ENCODE measurements at places on chromosomes 13 and 19.

- DNase-seq, result no peak
Measured at GRCh38 chr13:63299866-63300394, 1884.3 kb upstream of the PCDH20 start.

GRCh38 chr13:22178878-22179277 is 508.0 kb downstream of the FGF9 start:
- no peak for DNase-seq

- DNase-seq, result no peak
Measured at GRCh38 chr13:32622827-32623226, 36.6 kb downstream of the PDS5B start.

DNA sequence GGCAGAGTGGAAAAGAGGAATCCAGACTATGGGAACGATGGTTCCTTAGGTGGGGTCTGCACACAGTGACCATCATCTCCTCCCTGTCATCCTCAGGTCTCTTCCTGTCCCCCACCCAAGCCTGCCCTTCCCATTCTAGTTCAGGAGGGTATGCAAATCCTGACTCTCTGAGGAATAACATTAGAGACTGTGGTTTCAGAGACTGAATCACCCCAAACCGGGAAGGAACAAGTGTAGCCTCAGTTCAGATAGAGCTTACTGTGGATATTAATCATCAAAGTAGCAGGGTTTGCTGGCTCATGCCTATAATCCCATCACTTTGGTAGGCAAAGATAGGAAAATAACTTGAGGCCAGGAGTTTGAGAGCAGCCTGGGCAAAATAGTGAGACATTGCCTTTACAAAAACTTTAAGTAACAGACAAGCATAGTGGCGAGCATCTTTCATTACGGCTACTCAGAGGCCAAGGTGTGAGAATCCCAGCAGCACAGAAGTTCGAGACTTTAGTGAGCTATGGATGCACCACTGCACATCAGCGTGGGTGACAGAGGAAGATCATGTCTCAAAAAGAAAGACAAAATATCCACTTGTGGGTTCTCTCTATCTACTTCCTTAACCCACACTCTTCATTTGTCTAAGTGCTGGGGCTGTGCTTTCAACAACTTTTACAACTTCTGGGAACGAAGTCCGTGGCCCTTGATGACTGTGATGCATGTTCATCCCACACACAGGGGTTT is 19.3 kb upstream of the LGALS13 start:
- DNase-seq, result no peak

DNA sequence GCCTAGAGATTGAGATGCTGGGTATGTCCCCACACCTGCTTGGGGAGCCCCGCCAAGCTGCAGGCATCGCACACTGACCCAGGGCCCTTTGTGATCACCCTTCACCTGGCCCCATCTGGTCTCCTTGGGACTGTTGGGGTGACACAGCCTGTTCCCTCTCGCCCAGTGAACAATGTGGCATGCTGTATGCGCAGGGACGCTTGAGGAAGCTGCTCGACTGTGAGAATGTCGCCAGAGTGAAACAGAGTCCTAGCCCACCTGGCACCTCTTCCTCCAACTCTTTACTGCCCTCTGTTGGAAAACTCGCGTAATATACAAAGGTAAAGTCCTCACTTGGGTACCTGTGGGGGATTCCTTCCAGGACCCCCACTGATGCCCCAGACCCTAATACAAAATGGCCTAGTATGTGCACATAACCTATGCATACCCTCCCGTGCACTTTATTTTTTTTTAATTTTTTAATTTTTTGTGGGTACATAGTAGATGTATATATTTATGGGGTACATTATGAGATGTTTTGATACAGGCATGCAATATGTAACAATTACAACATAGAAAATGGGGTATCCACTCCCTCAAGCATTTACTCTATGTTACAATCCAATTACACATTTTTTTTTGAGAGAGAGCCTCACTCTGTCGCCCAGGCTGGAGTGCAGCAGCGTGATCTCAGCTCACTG is 9.0 kb downstream of the BLOC1S3 start:
- no peak for DNase-seq

DNA sequence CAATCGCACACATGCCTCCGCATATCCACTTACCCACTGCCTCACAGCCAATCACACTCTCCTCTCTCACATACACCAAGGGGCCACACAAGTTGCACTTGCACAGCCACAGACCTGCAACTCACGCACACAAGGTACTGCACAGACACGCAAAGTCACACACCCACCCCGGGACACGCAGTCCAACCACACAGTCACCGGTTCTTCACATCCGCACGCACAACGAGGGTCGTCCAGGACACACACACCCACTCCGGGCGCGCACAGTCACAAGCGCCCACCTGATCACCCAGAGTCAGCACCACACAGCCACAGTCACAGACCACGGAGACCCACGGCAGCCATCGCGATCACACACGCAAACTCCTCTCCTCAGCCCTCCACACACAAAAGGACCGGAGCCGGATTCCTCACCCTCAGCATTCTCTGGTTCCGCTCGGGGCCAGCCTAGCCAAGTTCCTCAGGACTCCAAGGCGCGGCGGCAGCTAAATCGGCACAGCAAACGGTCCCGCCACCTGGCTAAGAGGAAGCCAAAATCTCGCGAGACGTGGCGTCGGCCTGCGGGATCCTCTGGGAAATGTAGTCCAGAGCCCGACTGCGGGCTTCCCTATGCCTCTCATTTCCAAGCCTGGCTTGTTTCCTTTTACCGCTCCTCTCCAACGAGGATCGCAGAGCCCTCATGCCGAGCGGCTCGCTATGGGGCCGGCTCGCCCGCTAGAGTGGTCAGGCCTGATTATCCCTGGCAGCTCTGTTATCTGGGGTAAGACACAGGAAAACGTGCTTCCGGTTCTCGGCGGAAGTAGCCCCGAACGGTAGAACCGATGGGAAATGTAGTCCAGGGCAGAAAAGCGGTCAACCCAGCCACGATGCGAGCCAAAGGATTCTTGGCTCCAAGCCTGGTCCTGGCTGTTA is at the start of gene ZNF850:
ZNF850 (minus strand) TSS at position 497 of the 912 bp plus-strand sequence. CDS start 10,201 bp downstream, outside the sequence.
- DNase-seq, result peak; percentile 95

GRCh38 chr19:46902402-46902766 is 41.6 kb downstream of the ARHGAP35 start:
- DNase-seq, result no peak

- DNase-seq, result no peak
Measured at GRCh38 chr13:44884076-44884729, 105.1 kb downstream of the NUFIP1 start.

DNA sequence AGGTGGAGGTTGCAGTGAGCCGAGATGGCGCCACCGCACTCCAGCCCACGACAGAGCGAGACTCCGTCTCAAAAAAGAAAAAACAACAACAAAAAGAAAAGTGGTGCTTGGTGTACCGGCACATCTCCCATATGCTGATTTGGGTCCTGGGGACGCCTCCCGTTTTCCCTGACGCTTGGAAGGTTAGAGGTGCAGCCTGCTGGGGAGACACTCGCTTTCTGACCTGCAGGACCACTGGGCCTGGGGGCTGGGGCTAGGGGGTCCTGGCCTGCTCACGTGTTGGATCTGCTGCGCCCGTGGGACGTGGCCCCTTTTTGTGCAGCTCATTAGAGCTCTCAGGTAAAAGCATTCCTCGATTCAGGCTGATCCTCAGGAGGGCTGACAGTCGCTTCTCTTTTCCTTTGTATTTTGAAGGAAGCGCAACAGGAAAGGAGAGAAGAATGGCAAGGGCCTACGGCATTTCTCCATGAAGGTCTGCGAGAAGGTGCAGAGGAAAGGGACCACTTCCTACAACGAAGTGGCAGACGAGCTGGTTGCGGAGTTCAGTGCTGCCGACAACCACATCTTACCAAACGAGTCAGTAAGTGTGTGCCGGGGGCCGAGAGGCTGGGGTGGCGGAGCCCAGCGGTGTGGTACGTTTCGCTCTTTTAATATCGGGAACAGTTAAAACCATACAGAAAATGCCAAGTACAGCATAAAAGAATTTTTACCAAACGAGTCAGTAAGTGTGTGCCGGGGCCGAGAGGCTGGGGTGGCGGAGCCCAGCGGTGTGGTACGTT is 25.1 kb downstream of the ATP4B start:
- no peak for DNase-seq

- no peak for DNase-seq
Measured at GRCh38 chr13:28273919-28274318, 135.6 kb downstream of the PAN3 start.

GRCh38 chr19:30784850-30785457 is 412.8 kb downstream of the ZNF536 start:
- peak; percentile 75 for DNase-seq

- no peak for DNase-seq
Measured at GRCh38 chr13:114256547-114256946, 21.9 kb downstream of the CDC16 start.

GRCh38 chr13:23979361-23980159 is 82.3 kb upstream of the C1QTNF9B start:
- DNase-seq, result peak; percentile 72

DNA sequence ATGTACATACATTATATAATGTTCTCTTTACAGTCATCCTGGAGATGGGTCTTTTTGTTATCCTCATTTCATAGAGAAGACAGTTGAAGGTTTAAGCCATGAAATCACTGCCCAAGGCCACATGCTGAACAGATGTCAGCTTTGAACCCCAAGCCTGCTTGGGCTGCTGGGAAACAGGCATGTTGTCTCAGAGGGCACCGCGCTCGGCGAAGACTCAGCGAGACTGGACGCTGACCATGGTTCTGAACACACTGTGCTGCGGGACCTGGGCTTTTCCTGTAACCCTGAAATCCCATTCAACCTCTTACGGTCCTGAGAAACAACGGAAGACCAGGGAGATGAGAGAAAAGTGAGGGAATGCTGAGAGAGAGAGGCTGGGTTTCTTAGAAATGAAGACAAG is 27.3 kb downstream of the LRFN3 start:
- no peak for DNase-seq

GRCh38 chr13:84946192-84946591 is 853.0 kb downstream of the SLITRK6 start:
- no peak for DNase-seq

- no peak for DNase-seq
Measured at GRCh38 chr13:111095031-111095840, 19.9 kb upstream of the ARHGEF7 start.

DNA sequence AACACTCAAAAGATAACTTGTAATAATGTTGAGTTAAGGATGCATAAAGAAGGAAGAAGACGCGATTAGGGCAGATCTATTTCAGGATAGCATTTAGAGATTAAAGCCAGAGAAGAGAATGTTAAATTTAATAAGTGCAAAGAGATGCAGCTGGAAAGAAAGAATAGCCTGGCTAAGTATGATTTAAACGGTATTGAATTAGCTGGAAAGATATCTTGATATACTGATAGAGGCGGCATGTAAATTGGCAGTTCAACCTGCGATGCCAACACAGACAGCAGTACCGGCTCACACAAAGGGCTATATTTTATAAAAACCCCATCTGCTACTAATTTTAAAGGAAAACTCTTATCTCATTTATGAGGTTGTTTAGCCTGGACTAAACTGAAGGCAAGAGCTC is 121.4 kb downstream of the ENOX1 start:
- DNase-seq, result no peak

DNA sequence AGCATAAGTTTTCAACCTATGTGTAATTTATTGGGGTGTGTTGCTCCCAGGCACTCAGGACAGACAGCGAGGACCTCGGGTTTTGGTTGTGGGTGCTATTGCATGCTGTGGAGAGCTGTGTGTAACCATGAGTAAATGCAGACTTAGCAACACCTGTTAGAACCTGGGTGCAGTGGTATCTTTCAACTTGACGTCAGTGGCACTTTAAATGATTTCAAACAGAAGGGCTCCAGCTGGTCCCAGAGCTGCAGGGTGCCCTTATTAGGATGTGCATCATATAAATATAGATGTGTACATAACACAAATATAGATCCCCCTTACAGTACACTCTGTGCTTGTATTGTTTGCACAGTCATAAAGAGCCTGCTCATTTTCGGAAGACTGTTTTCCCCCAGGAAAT is 228.3 kb upstream of the IRS2 start:
- DNase-seq, result no peak

DNA sequence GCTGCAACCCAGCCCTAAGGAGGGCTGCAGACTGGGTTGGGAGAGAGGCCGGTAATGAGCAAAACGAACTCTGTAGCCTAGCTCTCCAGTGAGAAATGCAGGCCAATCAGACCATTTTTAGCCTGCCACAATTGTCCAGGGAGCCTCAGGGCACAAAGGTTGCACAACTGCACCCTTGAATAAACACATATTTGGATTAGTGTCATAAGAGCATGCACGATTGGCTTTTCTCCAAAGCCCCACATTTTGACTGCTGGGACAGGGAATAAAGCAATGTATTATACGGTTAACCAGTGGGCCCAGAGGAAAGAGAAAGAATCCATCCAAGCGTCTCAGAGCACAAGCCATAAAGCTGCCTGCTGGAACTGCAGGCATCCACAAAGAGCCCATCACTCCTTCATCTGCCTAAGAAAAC is 729.4 kb upstream of the SGCG start:
- DNase-seq, result no peak

GRCh38 chr19:19650331-19650730 is 6.9 kb upstream of the GMIP start:
- no peak for DNase-seq

DNA sequence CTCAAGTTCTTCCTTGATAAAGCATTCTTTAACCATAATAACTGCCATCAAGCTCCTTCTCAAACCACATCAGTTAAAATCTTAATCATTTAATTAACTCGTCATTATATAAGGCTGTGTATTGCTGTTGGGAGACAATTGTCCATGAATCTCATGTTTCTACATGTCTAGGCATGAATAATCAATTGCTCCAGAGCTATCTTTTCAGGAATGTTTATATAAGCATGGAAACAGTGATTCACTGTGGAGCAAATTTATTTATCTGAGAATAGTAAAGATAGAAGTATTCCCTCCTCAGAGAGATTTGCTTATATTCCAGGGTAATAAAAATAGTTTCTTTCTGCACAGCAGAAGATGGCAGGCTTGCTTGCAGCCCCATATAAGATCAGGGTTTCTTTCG is 71.1 kb downstream of the CBY2 start:
- no peak for DNase-seq

- peak; percentile 96 for DNase-seq
Measured at GRCh38 chr13:113951246-113951999, 22.5 kb downstream of the C13orf46 start.

DNA sequence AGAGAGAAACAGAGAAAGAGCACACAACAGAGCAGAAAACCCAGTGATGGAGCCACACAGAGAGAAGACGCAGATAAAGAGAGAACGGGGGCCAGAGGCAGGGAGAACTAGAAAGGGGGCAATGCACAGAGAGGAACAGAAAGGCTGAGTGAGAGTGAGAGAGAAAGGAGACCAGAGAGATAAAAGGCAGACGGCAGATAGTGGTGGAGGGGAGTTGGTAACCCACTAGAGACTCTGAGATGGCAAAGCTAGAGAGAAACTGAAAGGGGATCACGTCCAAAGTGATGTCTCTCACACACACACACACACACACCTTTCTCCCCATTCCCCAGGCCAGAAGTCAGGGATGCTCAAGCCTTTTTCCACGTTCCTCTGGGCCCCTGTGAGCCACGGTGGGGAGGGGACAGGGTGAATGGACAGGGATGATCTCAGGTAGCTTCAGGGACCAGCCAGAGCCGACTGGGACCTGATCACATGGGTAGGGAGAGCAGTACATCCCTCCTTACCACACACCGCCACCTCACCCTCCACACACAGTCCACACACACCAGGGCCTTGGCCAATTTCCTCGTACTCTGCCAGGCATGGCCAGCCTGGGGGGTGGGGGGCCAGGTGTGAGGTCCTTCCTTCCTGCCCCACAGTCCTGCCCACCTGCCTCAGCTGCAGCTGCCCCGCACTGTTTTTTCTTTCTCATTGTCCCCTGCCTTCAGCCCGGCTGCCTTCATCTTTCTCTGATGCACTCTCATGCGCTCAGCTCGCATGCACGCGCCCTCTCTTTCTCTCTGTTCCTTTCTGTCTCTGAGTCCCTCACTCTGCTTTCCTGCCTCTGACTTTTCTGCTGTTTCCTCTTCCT is 22.5 kb upstream of the POU2F2 start:
- no peak for DNase-seq

Measured in WERI-Rb-1 (cell line).